ENCODE measurements at places on chromosomes 7 and 10. TPM values are rescaled to one million over a fixed set of nuclear protein-coding genes. Genes with fewer than 3 reads are reported as not detected.

Gene CTAGE6
- 0.27 TPM for polyA plus RNA-seq

Gene SUFU
- polyA plus RNA-seq = 27.5 TPM

Gene HMX2
- polyA plus RNA-seq = not detected

Gene FXYD4
- polyA plus RNA-seq = not detected

Gene SPAM1
- polyA plus RNA-seq = not detected

Gene PTPN12
- 127 TPM for polyA plus RNA-seq

Gene TBRG4
- 45.0 TPM for polyA plus RNA-seq

Gene PTPRZ1
- polyA plus RNA-seq = 43.1 TPM

Gene AGR2
- polyA plus RNA-seq = 63.2 TPM

Gene SNX10
- polyA plus RNA-seq = 11.1 TPM

Gene ASB15
- not detected for polyA plus RNA-seq

Gene GRM3
- polyA plus RNA-seq = 0.25 TPM

Gene TMEM270
- not detected for polyA plus RNA-seq

Gene CCL26
- polyA plus RNA-seq = not detected

Gene POU6F2
- polyA plus RNA-seq = not detected

Gene C7orf57
- polyA plus RNA-seq = 0.60 TPM

Gene ZFAND2A
- 28.1 TPM for polyA plus RNA-seq

Gene ICA1
- 53.3 TPM for polyA plus RNA-seq

Gene GATA3
- 2.2 TPM for polyA plus RNA-seq

All from left lung (tissue), 14 donors.